ENCODE measurements at places on chromosomes 11 and 22. TPM values are rescaled to one million over a fixed set of nuclear protein-coding genes. Genes with fewer than 3 reads are reported as not detected.
A peak's percentile ranks its signal among the peaks of the same experiment; 100 is the strongest.

GRCh38 chr11:44127130-44127529, 31.7 kb downstream of the EXT2 start:
- H3K27me3 ChIP-seq: no peaks in the 10 kb centered on the region
- no peak overlapping the region for H3K4me3 ChIP-seq
- no peak for DNase-seq
- H3K27ac ChIP-seq: no peak overlapping the region
- no peaks in the 10 kb centered on the region for H3K36me3 ChIP-seq
- no peaks in the 10 kb centered on the region for H3K4me1 ChIP-seq

- no peak overlapping the region for H3K4me3 ChIP-seq
- H3K27ac ChIP-seq: no peak overlapping the region
- no peaks in the 10 kb centered on the region for H3K27me3 ChIP-seq
- H3K36me3 ChIP-seq: no peaks in the 10 kb centered on the region
- DNase-seq: no peak
These were observed 720.6 kb downstream of the JRKL start for GRCh38 chr11:97110376-97110775.

- no peak overlapping the region for H3K4me3 ChIP-seq
- DNase-seq: no peak
- H3K27ac ChIP-seq: no peak overlapping the region
- no peaks in the 10 kb centered on the region for H3K27me3 ChIP-seq
These were observed 10.4 kb downstream of the ANO5 start for GRCh38 chr11:22203281-22203680.

The PTPRJ gene
- 25.3 TPM for total RNA-seq

DNA sequence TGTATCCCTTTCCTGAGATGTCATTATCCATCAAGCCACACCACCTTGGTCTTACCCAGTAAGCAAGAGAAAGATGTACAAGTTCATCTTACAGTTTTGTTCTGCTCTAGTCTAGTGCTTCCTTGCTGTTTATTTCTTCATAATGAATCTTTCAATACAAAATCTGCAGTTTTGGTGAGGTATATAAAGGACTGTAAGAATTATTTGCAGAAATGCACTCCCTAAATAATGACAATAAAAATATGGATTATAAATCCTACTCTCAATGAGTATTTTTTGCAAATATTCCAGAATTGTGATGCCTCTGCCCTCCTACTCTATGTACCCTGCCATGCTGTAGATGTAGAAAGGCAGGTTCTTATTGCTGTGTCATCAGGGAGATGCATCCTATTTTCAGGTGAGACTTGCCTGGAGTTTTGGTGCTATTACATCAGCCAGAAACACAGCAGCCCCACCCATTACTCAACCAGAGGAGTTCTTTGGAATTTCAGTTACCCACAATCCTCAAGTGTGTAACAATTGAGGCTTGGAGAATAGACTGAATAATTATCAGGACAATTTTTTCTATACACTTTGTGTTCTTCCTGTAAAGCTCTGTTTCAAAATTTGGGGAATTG, at the start of gene OR10S1:
OR10S1 (minus strand) TSS at position 51 of the 617 bp plus-strand sequence. CDS start 117 bp downstream, outside the sequence.
- H3K4me1 ChIP-seq: no peaks in the 10 kb centered on the region
- no peaks in the 10 kb centered on the region for H3K36me3 ChIP-seq
- no peak for DNase-seq

DNA sequence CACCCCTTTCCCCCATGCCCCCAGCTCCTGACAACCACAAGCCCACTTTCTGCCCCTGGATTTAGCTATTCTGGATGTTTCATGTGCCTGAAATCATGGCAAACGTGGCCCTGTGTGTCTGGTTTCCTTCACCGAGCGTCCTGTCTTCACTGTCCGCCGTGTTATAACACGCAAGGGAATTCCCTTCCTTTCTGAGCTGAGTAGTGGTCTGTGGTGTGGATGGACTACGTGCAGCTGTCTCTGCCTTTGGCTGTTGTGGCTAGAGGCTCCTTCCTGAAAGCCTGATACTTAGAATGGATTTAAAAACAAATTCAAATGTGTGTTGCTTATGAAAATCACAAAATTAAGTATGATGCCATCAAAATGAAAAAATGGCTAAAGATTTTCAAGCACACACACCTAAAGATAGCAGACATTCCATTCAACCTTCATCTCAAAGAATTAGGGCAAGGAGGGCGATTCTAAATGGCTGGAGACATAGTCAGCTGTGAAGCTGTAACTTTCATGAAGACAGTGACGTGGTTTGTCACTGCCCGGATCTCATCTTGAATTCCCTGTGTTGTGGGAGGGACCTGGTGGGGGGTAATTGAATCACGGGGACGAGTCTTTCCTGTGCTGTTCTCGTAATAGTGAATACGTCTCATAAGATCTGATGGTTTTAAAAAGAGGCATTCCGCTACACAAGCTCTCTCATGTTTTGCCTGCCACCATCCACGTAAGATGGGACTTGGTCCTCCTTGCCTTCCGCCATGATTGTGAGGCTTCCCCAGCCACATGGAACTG, 30.5 kb downstream of the KCNQ1 start:
- no peaks in the 10 kb centered on the region for H3K4me1 ChIP-seq
- no peak overlapping the region for H3K4me3 ChIP-seq
- H3K27me3 ChIP-seq: no peaks in the 10 kb centered on the region
- no peak for DNase-seq
- no peaks in the 10 kb centered on the region for H3K36me3 ChIP-seq

- no peak for DNase-seq
- no peaks in the 10 kb centered on the region for H3K27me3 ChIP-seq
- no peaks in the 10 kb centered on the region for H3K36me3 ChIP-seq
- H3K27ac ChIP-seq: no peak overlapping the region
- H3K4me3 ChIP-seq: no peak overlapping the region
These were observed 718.8 kb downstream of the CNTN5 start for GRCh38 chr11:99739464-99740089.

DNA sequence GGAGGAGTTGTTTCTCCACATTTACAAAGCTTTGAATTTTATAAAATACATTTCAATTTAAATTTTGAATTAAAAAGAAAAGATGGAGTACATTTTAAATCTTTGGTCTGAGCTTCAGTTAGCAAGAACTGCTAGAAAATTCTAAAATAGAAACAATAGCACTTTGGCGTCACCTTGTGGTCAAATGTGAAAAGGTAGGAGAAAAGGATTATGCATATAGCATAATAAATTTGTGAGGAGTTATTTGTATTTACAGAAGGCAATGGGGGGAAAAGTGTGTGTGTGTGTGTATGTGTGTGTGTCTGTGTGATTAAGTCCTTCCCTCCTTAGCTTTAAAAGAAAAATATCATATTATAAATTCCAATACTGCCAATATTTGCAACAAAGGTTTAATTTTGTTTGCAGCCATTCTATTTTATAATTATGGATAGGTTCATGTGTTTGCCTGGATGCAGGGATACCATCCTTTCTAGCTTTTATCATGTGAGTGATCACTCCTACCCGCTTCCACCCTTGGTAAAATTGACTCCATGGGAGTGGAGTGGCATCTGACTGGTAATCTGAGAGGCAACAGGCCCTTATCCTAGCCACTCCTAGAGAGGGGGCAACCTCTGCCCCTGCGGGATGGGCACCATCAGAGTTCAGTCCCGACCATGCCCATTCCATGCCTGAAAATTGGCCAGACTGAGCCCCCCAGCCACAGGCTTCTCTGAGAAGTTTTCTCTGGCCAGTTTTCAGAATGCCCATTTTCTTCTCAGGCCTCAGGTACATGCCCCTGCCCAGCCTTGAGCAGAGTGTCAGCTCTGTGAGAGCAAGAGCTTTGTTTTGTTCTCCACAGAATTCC, 13.6 kb upstream of the LGR4 start:
- no peaks in the 10 kb centered on the region for H3K27me3 ChIP-seq
- no peak overlapping the region for H3K27ac ChIP-seq
- peaks cover 4% of the 10 kb centered on the region for H3K36me3 ChIP-seq
- no peak overlapping the region for H3K4me3 ChIP-seq

The RAB3IL1 gene
- total RNA-seq: 1.2 TPM

DNA sequence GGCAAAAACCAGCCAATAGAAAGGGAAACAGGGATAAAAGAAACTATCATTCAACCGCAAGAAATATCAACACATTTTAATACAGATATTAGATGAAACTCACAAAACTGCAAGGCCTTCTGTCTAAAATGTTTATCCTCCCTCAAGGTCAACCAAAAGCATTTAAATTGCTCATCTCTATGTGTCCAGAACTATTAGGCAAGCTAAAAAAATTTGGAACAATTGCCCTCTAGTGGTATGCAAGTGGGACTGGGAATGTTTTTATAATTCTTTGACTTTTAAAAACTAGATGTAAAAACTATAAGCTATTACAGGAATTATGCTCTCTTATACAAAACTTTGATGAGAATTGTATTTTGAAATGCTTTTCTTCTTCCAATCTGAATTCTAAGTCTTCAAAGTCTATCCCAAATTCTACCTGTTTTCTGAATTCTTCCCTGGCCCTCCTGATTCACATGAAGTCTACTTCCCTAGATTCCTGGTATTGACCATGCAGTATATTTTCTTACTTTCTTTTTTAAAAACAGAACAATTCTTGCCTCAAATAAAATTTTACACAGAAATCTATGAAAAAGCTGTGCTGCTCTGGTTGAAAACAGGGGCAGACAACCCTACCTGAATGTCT, 4.9 kb downstream of the CWC15 start:
- peaks cover 5% of the 10 kb centered on the region for H3K4me1 ChIP-seq
- DNase-seq: no peak
- H3K4me3 ChIP-seq: no peak overlapping the region

DNA sequence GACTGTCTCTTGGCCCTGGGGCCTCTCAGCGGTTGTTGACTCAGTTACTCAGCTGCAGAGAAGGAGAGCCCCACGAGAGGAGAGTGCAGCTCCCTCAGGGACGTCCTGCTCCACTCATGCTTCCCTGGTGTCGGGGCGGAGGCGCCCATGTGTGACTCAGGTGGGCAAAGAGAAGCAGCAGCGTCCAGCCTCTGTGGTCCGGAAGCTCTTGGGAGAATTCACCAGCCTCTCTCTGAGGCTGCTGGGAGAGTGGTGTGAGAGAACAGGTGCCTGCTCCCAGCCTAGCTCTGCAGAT, 25.7 kb downstream of the GLB1L2 start:
- no peaks in the 10 kb centered on the region for H3K27me3 ChIP-seq
- no peaks in the 10 kb centered on the region for H3K36me3 ChIP-seq
- H3K4me3 ChIP-seq: no peak overlapping the region

The RTN4RL2 gene
- total RNA-seq: 0.48 TPM

DNA sequence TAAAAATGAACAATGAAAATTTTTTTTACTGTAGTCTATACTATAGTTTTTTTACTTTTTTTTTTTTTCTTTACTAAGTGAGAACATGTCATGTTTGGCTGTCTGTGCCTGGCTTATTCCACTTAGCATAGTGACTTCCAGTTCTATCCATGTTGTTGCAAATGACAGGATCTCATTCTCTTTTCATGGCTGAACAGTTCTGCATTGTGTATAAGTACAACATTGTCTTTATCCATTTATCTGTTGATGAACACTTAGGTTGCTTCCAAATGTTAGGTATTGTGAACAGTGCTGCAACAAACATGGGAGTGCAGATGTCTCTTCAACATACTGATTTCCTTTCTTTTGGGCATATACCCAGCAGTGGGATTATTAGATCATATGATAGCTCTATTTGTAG, 88.1 kb upstream of the CCDC90B start:
- no peaks in the 10 kb centered on the region for H3K36me3 ChIP-seq
- no peak overlapping the region for H3K27ac ChIP-seq
- DNase-seq: no peak
- no peaks in the 10 kb centered on the region for H3K4me1 ChIP-seq
- no peaks in the 10 kb centered on the region for H3K27me3 ChIP-seq
- no peak overlapping the region for H3K4me3 ChIP-seq

GRCh38 chr22:49332691-49333090, 495.0 kb downstream of the BRD1 start:
- no peak overlapping the region for H3K27ac ChIP-seq
- H3K4me3 ChIP-seq: no peak overlapping the region
- no peak for DNase-seq
- no peaks in the 10 kb centered on the region for H3K36me3 ChIP-seq
- no peaks in the 10 kb centered on the region for H3K4me1 ChIP-seq
- H3K27me3 ChIP-seq: no peaks in the 10 kb centered on the region

DNA sequence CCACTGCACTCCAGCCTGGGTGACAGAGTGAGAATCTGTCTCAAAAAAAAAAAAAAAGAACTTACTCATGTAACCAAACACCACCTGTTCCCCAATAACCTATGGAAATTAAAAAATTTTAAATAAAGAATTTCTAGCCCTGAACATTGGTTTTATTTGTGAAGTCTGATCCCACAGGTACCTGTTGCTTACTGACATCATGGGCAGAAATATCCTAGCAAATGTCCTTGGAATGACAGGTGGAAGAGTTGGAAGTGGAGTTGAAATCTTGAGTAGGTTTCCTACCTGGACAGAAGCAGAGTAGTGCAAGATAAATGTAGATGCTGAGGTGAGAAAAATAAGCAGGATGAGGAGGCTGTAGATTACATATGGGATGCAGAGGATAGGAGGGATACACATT, 17.2 kb downstream of the CD3D start:
- H3K27ac ChIP-seq: no peak overlapping the region
- H3K4me3 ChIP-seq: no peak overlapping the region

DNA sequence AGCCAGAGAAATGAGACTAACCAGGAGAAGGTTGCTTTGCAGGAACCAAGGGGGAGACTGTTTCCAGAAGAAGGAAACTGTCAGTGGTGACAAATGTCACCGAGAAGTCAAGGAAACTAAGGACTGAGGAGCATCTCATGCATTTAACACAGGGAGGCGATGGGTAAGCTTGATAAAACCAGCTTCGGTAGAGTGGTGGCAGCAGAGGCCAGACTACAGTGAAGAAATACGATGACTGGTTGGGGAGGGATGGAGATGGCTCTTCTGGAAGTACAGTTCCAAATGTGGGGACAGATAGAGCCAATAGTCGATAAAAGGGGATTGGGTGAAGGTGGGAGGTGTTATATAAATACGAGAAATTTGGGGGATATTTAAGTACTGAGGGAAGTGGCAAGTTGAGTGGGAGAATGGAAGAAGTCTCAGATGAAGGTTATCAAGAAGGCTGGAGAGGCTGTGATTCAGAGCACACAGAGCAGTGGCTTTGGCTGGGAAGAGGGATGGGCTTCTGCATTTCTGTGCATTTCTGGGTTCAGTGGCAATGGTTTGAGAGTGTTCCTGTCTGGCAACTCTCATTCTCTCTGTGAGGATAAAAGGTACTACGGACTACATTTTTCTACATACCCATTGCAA, 29.2 kb downstream of the SC5D start:
- H3K4me3 ChIP-seq: no peak overlapping the region
- peak; percentile 49 for DNase-seq
- no peaks in the 10 kb centered on the region for H3K36me3 ChIP-seq
- H3K4me1 ChIP-seq: no peaks in the 10 kb centered on the region

The CNGA4 gene
- total RNA-seq: 0.14 TPM

The ROBO4 gene
- total RNA-seq: 6.7 TPM

DNA sequence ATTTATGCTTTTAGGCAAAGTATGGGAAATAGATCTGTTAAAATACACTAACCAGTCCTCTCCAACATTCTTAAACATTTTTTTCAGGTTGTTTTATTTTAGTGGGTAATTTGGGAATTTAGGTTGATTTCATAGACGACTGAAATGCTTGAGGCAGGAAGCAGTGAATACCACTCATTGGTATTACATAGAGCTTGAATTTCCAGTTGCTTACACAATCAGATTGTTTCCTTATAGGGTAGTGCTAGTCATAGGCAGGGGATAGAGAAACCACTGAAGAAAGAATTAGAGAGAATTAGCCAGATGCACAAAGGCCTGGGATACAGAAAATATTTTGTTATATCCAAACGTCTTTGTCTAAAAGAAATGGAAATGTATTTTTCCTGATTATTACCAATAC, 23.9 kb upstream of the LYVE1 start:
- H3K4me3 ChIP-seq: no peak overlapping the region
- no peak for DNase-seq
- H3K36me3 ChIP-seq: no peaks in the 10 kb centered on the region
- no peaks in the 10 kb centered on the region for H3K4me1 ChIP-seq
- H3K27me3 ChIP-seq: no peaks in the 10 kb centered on the region
